ENCODE measurements at places on chromosomes 12 and 14.

DNA sequence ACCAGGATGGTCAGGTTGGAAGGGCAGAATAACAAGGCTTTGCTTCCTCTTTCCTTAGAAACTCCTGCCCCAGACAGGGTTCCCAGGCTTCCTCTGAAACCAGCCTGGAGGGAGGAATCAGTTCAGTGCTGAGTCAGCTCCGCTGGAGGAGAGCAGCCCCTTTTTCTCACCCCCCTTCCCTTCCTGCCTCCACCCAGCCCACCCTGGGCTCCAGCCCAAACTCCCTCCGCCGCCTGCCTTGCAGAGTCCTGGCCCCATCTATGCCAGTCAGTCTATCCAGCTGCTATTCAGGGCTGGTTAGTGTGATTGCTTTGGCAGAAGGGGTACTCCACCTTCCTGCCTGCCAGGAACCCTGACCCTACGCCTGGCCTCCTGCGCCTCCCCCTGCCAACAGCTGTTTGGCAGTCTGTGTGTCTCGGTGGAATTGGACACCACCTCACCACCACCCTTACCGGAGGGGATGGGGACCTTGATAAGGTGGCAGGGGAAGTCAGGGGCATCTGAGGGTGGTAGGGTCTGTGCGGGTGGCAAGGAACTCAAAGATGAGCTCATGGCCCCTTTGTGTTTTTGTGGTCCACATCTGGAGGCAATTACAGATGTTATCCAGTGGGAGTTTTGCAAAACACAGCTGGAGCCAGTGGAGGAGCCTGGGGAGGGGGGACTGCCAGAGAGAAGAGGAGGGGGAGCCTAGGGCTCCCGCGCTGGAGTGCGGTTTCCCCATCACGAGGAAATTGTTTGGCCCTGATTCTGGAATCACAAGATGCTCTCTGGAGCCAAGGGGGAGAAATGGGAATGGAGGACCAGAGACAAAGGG lies 12.2 kb downstream of the MMP14 start:
- no peak for DNase-seq

DNA sequence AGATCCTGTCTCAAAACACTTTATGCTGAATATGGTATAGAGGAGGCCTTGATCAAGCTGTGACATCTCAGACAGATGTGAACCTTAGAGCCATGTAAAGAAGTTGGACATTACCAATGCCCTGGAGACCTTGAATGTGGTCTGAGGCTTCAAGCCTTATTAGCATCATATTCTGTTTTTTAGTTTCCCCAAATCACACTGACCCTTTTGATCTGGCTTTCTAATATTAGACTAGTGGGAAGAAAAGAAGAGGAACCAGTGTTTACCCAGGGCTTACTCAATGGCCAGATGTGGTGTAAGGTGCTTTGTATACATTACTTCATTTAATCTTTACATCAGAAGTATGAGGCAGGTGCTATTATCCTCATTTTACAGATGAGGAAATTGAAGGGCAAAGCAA lies 10.6 kb upstream of the TBPL2 start:
- DNase-seq = no peak

DNA sequence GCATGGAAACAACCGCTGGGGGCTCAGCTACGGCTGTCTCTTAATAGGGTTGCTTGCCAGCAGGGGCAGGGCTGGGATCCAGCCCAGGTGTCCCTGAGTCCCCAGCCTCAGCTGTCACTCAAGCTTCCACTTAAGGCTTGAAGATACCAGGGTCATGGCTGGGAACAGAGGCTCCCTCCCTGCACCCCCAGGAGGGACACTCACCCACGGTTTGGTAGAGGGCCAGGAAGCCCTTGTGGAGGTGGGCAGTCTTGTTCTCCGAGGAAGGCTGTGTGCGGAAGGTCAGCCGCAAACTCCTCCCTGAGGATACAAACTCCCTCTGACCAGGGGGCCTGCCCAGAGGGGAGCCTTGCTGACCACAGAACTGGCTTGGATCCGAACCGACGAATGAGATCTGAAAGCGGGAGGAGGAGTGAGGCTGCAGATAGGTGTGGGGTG lies 7.3 kb downstream of the C1RL start:
- peak; percentile 34 for DNase-seq

- no peak for DNase-seq
Observed at GRCh38 chr12:64560396-64561301, 49.6 kb upstream of the RASSF3 start.

GRCh38 chr12:56896082-56896481 lies 38.1 kb downstream of the SDR9C7 start:
- no peak for DNase-seq

GRCh38 chr12:16076970-16077522 lies 165.9 kb downstream of the DERA start:
- DNase-seq = no peak

DNA sequence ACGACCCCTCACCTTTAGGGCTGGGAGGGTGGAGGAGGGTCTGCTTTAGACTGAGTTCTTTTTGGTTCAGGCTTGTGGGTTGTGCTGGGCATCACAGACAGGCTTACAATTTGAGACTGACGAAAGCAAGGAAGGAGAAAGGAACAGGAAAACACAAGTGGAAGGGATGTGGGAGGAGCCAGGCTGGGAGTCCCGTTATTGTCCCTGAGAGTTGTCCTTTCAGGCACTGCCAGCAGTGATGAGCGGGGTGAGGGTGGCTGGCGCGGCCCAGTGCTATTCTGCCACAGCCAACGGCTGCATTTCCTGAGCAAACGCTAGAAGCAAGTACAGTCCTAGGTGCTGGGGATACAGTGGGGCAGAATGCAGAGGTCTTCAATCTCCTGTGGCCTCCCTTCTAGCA lies 29.2 kb upstream of the TSPAN9 start:
- DNase-seq = no peak

- DNase-seq = no peak
Observed at GRCh38 chr14:99300190-99300589, 28.2 kb upstream of the BCL11B start.

GRCh38 chr14:64040044-64040443 lies 187.2 kb downstream of the SYNE2 start:
- no peak for DNase-seq

- DNase-seq = no peak
Observed at GRCh38 chr14:50658203-50658602, 9.9 kb downstream of the SAV1 start.
